ENCODE measurements at places on chromosomes 11 and 22.

DNA sequence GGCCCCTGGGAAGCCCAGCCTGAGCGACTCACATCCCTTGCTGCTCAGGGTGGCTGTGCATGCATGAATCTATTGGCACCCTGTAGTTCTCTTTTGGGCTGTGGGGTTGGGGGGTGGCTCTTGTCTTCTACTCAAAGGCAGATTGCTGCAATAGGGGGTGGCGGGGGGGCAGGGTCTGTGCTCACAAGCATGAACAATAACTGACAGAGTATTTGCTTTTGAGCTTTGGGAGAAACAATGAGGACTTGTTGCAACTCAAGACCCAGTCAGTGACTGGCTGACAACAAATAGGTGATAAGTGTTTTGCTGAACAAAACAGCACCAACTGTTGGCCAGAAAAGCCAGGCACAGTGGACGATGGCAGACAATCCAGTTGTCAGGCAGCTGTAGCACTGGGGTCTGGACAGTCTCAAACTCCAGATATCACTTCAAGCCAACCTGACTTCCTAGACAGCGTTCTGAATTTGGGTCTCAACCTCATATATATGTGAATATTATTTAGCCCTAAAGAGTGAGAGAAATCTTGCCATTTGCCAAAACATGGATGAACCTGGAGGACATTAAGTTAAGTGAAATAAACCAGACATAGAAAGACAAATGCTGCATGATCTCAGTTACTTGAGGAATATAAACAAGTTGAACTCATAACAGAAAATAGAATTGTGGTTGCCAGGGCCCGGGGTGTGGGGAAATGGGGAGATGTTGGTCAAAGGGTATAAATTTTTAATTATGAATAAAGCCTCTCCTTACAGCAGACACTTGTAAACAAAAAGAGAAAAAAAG is 61.7 kb downstream of the ME3 start:
- no peak for DNase-seq

- DNase-seq = peak; percentile 89
Measured at GRCh38 chr22:46007848-46008261, 30.9 kb upstream of the WNT7B start.

DNA sequence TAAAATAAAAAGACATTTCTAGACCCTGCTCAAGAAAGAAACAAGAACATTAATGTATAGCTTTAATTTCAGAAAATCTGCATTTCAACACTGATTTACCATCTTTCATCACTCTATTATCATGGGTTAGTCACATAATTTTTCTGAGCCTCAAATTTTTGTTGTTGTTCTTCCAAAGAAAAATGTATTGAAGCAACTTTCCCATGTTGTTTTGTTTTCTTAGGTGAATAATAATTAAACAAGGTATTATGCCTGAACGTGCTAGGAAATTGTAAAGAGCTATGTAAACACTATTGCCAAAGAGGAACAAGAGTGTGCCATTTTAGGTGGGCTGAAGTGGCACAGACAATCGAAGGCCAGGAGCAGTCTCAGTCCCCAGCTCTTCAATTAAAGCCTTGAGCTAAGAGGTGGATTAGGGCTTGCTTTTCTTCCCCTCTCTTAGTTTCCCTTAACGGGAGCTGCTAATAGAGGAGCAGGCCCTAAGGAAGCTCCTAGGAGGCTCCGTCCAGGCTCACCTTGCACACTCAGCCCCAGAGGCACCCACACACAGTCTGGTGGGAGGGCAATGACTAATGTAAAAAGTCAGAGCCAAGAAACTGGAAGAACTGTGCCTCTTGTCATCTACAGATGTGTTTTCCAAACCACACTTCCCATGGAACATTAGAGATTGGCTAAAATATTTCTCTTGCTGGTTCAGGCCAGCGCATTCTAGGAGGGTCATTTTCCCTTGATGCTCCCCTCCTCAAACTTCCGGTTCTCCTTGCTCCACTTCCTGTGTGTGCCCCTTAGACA is 8.8 kb upstream of the UBASH3B start:
- DNase-seq = no peak

GRCh38 chr22:24144056-24144777 is 37.1 kb upstream of the SUSD2 start:
- no peak for DNase-seq

- peak; percentile 88 for DNase-seq
Measured at GRCh38 chr11:62680825-62681240, 2.0 kb upstream of the UBXN1 start.

DNA sequence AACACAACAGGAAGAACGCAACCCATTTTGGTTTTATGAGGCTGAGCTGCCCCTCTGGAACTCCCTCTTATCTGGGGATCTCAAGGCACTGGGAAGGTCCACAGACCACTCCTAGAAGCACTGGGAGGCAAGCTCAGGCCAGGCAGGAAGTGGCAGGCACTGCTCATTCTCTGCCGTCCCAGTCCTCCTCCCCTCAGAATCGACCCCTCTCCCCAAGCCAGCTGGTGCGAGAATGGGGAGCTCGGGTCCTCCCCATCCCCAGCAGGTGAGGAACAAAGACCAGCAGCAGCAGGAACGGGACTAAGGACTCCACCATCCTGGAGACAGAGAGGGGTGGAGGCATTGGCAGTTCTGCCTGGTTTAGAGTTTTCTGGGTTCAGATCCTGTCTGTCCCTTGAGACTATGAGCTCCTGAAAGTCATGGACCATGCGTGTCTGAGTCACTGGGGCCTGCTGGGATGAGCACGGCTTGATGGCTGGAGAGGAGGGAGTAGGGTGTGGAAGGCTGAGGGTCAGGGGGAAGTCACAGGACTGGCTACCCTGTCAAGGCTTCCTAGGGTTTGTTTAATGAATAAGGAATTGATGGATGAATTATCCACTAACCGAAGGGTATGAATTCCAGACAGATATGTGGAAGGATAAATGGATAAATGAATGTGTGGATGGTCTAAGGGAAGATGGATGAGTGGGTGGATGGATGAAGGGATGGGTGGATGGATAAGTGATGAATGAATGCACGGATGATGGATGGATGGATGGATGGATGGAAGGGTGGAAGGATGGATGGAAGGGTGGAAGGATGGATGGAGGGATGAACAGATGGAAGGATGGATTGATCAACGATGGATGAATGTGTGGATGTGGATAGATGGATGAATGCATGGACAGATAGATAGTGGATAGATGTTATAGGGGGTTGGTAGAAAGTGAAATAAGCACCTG is 6.4 kb downstream of the MYEOV start:
- no peak for DNase-seq

DNA sequence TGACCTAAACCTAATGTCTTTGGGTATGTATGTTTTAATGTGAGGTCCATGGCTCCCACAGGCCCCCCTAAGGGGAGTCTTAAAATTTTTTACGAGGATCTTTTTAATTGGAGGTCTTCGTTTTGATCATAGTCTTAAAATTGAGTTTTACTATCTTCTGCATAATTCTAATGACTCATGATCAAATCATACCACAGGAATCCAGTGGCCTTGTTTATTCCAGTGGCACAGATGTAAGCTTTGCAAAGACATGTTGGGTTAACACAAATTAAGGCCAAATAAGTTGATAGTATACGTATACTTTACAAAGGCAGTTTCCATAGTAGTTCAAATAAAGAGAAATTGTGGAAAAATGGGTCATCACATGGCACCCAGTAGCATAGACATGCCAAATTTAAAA is 33.9 kb upstream of the FJX1 start:
- DNase-seq = no peak

- no peak for DNase-seq
Measured at GRCh38 chr11:22466351-22466750, 128.2 kb downstream of the SLC17A6 start.

DNA sequence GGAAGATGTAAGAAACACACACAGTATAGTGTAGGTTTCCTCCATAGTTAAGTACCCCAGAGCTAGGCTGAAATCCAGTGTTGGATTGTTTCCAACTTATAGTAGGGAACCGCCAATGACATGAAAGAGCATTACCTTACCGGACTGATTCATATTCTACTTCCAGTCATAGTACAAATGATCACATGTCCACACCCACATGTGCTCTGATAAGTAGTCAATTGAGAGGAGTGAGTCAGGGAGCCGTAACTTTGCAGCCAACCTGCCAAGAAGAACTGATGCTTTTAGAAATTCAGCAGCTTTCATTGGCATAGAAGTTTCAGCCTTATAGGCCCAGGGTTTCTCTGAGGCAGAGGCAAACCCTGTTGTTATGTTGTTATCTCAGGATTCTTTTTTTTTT is 240.6 kb downstream of the ETS1 start:
- DNase-seq = peak; percentile 74

DNA sequence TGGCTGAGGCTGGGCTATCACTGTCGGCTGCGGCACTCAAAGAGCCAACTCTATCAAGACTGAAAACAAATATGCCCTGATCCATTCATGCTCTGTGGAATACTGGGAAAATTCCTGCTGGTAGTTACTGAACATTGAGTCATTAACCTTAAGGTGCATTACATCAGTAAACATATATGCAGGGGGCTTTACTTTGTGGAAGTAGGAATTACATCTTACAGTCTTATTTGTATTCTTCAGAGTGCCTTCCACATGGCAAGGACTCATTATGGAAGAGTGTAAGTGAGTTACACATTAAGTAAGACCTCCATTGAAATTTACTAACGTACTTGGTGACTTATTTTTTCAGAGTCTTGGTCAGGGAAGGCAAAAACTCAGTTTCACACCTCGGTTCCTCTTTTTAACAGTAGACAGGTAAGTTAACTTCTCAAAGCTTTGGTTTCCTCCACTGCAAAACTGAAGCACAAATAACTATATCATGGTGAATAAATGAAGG is 4.5 kb downstream of the OR5B21 start:
- DNase-seq = no peak

- DNase-seq = no peak
Measured at GRCh38 chr11:38819981-38820380, 2221.9 kb upstream of the RAG2 start.
